ENCODE measurements at places on chromosomes 2 and 18.

DNA sequence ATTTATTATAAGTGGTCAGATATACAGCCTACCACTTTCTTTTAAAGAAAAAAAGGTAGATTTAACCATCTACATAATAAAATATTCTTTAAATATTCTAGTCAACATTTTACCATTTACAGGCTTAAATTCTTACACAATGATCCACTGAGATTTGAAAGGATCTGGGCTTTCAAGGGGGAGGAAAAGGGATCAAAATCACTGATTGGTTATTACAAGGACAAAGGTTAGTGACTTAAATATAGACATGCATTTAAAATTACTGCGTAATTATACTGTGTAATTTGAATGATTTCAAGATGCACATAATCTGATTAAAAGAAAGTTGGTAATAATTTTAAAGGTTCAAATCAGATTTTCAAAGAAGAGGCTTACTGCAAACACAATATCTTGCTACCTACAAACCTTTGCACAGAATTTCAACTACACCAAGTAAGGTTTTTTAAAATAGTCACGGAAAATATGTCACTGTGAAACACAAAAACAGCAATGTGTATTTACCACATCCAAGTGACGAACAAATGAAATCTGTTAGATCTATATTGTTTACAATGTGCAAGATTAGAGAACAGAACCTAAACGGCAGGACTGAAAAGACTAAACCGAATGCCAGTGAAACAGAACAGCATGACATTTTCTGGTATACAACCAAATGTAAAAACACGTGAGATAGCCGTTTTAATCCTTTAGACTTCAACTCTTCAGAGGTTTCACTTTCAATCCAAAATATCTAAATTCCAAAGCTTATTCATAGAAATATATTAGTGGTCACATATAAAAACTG is 40.8 kb downstream of the RTN4 start:
- no peak for DNase-seq

DNA sequence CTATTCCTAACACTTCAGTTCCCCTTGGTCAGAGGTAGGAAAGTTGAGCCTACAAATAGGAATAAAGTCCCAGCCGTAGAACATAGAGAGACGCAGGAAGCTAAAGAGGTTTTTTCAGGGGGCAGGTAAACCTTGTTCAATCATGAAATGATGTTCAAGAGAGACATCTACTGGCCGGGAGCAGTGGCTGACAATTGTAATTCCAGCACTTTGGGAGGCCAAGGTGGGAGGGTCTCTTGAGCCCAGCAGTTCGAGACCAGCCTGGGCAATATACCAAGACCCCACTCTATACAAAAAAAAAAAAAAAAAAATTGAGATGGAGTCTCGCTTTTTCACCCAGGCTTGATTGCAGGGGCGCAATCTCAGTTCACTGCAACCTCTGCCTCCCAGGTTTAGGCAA is 66.7 kb upstream of the DNAJC10 start:
- peak; percentile 53 for DNase-seq

- no peak for DNase-seq
These were observed 371.8 kb downstream of the EPHA4 start for GRCh38 chr2:221200184-221200839.

GRCh38 chr2:205969584-205969983 is 116.4 kb downstream of the INO80D start:
- no peak for DNase-seq

GRCh38 chr2:166881177-166881576 is 7.1 kb upstream of the XIRP2 start:
- DNase-seq: no peak

- no peak for DNase-seq
These were observed 84.2 kb upstream of the OTOS start for GRCh38 chr2:240224676-240225075.

DNA sequence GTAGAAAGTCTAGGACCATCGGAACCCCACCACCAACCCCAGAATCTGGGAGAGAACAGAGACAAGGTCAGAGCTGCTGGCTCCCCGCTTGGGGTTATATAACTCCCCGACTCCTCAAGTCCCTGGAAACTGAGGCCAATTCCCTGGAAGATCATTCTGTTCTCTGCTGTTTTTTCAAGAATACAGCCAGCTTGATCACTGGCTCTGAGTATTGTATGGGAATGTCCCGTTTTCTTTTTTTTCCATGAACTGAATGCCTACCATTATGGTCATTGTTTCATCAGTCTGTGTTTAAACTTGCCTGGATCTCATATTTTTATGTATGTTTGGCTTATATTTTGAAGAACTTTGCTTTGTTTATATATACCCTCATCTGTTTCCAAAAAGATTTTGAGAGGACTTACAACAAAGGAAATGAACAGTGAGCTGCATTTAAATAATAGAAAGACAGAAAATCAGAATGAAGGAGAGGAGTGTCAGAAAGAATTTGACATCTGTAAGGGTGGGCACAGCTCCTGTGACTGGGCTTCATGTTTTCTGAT is 90.0 kb upstream of the ALPP start:
- no peak for DNase-seq

DNA sequence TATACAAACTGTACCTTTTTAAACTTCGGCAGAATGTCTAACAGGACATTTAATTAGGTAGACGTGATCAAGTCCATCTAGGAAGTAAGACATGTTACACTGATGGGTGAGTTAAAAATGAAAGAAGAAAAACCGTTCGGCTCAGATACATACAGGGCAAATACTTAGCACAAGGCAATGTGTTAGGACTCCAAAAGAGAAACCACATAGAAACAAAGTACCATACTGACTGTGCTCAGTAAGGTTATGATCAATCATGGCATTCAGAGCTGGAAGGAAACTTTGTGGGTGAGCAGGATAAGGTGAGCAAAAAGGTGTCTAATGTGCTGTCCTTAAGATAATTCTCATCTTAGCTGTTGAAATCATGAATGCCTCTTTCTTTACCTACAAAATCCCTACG is 211.9 kb downstream of the STK39 start:
- DNase-seq: no peak

DNA sequence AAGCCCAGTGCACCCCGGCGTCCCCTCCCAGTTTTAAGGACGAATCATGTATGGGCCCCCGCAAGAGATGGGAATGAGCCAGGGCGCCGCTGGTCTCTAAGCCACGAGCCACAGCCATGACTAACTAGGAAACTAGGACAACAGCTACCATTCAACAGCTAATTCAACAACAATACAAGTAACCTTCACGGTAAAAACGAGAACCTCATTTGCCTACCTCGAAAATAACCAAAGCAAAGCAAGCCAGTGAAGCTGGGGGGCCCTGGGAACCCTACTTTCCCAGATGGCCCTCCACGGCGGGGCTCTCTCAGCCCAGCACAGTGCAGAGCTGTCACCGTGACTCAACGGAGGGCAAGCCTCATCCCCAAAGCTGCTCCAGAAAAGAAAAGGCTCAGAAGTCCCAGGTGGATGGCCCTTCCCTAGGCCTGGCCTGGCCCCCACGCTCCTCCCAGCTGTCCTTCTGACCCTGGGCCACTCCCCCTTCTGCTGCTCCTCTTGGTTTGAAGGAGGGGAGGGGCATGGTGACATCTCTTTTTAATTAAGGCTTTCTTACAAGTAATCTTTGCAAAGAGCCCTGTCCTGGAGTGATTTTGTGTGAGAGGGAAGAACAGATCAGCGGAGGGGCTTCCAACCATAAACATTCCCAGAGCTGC is 126.3 kb downstream of the HDAC4 start:
- DNase-seq: peak; percentile 29

DNA sequence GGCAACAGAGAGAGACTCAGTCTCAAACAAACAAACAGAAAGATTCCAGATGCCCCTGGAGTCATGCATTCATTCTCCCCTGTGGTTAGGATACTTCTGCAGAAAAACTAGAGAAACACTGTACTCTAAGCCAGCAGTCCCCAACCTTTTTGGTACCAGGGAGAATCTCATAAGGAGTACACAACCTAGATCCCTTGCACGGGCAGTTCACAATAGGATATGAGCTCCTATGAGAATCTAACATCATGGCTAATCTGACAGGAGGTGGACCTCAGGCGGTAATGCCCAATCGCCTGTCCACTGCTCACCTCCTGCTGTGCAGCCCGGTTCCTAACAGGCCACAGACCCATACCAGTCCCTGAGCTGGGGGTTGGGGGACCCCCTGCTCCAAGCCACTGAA is 18.3 kb downstream of the PSME4 start:
- no peak for DNase-seq

DNA sequence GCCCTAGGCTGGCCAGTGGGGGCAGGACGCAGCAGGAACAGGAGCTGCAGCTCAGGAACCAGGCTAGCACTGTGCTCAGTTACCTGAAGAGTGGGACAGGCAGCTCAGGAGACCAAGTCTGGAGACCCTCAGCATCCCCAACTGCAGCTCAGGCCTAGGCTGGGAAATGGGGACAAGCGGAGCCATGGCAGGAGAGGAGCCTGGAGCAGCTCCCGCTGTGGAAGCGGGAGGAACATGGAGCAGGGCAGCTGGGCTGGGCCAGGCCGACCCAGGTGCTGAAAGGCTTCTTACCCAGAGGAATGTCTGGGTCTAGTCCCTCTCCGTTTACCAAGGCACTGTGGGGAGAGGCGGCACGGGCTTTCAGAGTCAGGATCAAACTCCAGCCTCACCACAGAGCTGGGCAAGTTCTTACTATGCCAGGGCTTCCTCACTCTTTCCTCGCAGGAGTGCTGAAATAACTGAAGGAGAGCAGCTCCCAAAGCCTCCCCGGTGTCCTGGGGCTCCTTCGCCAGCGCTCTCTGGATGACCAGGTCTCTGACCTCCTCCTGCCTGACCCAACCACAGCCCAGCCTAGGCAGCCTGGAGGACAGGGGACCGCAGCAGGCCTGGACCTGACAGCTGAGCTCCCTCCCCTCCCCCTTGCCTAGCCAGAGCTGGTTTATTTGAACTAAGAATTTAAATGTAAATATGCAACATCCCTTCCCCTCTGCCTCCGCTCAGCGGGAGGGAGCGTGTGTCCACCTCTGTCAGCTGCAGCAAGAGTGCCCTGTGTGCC is 247.8 kb upstream of the SIX2 start:
- no peak for DNase-seq

DNA sequence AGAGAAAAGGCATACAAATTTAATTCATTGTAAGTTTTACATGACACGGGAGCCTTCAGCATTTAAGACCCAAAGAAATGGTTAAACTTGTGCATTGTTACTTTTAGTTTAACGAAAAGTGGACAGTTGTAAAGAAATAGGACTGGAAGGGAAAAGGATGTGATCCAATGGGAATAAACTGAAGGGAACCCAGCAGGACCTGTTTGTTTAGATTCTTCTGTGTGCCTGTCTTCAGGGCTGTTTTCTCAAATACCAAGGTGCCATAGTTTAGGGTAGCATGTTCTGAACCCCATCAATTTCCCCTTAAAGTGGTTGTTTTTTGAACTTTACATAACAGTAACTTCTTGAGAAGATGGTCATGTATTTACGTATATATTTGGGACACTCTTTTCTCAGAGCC is 30.3 kb upstream of the CABLES1 start:
- no peak for DNase-seq

DNA sequence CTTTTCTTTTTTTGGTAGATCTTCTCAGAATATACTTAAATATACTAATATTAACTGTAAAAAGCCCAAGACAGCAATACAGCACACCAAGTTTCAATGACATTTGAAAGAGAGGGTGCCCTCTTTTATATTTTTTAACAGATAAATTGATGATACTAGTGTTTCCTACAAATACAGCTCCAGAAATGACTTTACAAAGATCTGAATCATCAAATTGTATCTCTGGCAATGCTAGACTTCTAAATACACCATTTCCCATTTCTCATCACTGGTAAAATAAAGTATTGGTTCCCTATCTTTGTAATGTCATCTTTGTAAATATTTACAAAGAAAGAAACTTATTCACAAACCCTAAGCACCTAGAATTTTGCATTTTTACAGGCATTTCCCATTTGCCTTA is 281.3 kb downstream of the EXOC6B start:
- DNase-seq: no peak

GRCh38 chr2:23506531-23507266 is 121.7 kb downstream of the KLHL29 start:
- no peak for DNase-seq

DNA sequence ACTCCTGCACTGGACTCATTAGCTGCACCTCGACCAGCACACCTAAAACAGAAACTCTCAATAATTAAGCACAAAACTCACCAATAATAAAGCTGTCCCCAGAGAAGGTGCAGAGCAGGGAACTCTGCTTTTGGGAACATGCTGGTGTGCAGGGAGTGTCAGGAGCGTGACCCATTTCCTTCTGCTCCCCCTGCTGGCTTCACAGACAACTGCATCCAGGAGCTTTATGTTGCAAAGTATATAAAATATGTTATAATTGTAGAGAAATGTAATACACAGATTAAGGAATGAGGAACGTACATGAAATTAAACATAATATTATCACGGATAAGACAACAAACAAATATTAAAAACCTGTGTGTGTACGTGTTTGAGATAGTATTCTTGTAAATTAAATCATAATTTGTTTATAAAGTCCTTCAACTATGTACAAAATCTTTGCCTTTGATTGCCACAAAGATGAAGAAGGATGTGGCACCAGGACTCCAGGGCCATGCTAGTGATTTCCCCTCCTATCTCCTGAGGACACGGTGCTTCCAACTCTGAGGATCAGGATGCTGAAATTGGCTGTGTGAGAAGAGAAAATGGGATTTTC is 68.6 kb upstream of the MAL start:
- DNase-seq: no peak

GRCh38 chr2:23585273-23586170 is 200.5 kb downstream of the KLHL29 start:
- DNase-seq: peak; percentile 74

DNA sequence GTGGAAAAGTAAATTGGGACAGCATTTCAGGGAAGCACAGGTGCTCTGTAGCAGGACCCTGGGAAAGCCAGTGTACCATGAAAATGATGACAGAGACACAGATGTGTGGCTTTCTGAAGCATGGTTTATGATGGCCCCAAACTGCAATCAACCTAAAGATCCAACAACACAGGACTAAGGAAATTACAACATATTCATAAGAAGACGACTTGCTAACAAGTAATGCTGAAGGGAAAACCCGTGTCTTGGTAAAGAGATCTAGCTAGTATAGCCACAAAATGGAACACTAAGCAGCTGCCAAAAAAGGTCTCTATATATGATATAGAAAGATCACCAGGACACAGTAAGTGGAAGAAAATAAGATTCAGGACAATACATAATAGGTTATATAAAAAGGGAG is 53.2 kb downstream of the UXS1 start:
- no peak for DNase-seq

DNA sequence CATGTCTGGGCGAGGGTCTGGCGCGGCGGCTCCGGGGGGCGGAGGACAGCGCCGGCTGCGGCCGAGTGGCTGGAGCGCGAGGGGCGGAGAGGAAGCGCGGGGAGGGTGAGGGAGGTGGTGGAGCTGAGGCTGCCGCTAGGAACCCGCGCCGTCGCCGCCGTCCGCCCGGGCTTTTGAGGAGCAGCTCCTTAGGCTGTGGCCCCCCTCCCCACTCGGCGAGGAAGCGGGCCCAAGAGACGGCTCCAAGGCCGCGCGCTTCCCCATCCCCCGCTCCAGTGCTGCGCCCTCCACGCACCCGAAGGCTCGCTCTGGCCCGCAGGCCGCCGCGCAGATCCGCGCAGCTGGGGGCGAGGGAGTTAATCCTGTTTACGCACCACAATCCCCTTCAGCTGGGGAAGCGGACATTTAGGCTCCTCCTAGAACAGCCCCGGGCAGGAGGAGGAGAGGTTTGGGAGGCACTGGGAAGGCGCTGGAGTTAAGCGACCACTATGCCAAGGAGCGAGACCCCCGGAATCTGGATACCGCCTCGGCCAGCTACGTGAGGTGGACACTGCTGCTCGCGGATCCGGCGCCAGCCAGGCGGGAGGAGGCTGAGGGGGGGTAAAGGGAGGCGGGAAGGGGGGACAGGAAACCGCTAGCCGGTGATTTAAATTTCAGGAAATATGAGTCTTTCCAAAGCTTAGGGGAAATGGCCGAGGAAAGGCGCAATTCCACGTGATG is at the start of gene CNRIP1:
Gene CNRIP1, minus strand, starts transcription at position 552 of the 720 bp plus-strand sequence. Its CDS starts 549 bp downstream, at position 3.
- DNase-seq: peak; percentile 69

All from DMS 273 treated with DMSO at 0.1 percent for 48 hours (cell line).